ENCODE measurements at places on chromosomes 3 and 15.
A peak's percentile ranks its signal among the peaks of the same experiment; 100 is the strongest.

DNA sequence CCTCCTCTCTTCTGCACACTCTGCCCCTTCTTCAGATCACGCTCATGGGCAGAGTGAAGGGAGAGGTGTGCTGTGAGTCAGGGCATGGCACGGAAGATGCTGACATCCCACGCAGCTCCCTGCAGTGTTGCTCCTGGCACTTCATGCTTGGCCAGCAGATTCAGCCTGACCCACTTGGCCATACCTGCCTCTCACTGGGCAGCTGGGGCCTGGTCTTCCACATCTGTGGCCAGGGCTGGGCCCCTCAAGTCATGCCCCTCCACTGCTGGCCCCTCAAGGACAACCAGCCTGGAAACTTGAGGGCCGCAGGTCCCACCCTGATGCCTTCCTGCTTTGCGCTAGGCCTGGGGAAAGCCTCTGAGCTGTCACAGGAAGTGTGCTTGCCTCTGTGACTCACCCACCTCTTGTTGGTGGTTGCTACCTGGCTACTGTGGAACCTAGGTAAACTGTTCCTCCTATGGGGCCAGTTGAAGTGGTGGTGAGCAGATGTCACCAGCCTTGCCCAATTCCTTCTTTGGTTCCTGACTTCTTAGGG, 48.7 kb downstream of the BSN start:
- peak; percentile 56 for DNase-seq

DNA sequence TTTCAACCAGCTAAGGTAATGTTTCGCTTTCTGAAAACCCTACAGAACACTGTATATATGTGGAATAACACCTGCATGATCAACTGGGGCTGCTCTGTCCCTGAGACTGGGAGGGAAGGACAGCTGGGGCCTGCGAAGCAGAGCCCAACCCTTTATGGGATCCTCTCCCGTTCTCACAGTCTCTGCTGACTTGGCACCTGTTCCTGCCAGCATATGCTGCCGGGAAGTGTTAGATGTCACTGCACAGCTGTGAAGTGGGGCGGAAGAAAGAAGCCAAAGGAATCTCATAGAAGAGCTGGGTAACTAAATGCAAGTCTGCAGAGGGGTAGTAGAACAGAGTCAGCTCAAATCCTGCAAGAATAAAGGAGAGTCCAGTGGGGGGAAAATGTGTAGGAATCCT, 29.6 kb downstream of the LRRC3B start:
- DNase-seq: no peak

GRCh38 chr15:30072630-30073029, 10.1 kb upstream of the GOLGA8J start:
- DNase-seq: no peak

DNA sequence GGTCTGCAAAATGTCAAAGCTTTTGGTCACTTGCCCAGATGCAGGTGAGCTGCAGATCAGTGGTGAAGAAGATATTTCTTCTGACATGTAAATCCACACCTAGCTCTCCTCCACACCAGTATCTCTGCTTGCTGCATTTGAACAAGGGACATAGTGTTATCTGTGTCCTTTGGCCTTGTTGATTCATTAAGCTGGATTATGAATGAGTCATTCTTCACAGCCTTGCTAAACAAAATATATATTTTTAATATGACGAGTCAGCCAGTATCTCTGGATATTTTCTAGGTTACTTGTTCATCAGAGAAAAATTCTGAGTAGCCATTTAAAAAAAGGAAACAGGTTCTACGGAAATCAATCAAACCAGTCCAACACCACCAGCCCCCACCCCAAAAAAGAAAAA, 190.6 kb upstream of the ADAMTS9 start:
- DNase-seq: no peak

- DNase-seq: no peak
Measured at GRCh38 chr3:110901536-110901935, 170.1 kb upstream of the NECTIN3 start.

- no peak for DNase-seq
Measured at GRCh38 chr3:112546216-112546759, 15.5 kb downstream of the ATG3 start.

GRCh38 chr3:150447084-150447483, 39.0 kb downstream of the TSC22D2 start:
- no peak for DNase-seq

GRCh38 chr15:98953000-98953787, 54.4 kb downstream of the PGPEP1L start:
- no peak for DNase-seq

DNA sequence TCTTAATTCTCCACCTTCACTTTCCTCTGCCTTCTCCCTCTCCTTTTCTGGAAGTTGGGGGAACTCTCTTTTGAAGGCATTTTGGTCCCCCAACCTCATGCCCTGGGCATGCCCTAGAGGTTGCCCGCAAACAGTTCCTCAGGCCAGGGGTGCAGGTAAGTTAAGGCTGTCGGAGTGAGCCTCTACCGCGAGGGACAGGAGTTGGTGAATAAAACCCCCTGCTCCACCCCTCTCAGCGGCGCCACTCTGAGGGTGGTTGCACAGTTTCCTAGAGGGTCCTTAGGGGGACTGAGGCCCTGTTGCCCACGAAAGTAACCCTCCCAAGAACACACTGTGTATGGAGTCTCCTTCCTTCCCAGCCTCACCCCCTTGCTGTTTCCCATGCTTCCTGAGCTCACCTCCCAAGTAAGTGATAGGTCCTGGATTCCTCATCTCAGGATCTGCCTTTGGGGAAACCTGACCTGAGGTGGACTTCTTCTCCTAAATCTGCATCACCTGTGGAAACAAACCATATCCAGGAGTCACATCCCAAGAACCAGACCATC, 23.1 kb upstream of the THSD4 start:
- no peak for DNase-seq

- no peak for DNase-seq
Measured at GRCh38 chr15:34693053-34693744, 61.6 kb downstream of the GJD2 start.

GRCh38 chr3:32837789-32838188, 20.0 kb downstream of the TRIM71 start:
- DNase-seq: no peak

- DNase-seq: no peak
Measured at GRCh38 chr3:193229851-193230420, 11.1 kb upstream of the PLAAT1 start.

DNA sequence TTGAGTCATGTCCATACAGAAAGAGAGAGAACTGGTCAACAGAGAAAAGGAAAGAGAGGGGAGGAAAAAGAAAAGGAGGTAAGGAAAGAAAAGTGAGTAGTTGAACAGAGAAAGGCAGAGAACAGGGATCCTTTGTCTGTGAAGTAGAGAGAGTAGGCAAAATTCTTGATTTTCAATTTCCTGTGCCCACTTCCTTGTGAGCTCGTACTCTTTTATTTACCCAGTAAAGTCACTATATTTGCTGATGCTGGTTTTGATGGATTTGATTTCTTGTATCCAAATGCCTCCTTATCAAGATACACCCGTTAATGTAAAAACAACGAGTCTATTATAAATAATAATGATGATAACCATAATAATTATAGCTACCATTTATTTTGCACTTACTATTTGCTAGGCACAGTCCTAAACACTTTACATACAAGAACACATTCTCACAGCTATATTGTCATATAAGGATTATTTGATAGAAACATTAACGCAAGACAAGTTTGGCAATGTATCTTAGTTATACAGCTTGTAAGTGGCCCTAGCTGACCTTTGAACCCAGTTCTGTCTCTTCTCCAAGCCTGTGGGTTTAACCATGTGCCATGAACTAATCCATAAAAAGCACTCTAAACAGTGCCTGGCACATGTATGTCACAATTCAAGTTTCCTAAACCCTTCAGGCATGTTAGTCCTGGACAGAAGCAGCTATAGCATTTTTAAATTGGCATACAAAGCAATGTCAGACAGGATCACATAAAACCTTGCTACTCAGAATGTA, 6.7 kb upstream of the P2RY1 start:
- no peak for DNase-seq

GRCh38 chr3:12560505-12561190, 3.8 kb downstream of the MKRN2 start:
- DNase-seq: no peak

GRCh38 chr3:14154895-14155440, 23.4 kb downstream of the XPC start:
- DNase-seq: no peak

- no peak for DNase-seq
Measured at GRCh38 chr15:89665449-89666181, 10.3 kb upstream of the KIF7 start.

DNA sequence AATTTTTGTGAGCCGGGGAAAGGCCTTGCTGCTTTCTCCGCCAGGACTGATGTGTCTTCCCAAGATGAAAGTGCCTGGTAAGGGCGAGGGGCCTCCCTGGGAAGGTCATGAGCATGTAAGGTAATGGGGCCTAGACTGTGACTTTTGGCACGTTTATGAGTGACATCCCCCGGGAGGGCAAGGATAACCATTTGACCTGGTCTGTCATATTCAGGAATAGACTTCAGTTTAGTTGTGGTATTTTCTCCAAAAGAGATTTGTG, 631 bp upstream of the CNBP start:
- DNase-seq: no peak

DNA sequence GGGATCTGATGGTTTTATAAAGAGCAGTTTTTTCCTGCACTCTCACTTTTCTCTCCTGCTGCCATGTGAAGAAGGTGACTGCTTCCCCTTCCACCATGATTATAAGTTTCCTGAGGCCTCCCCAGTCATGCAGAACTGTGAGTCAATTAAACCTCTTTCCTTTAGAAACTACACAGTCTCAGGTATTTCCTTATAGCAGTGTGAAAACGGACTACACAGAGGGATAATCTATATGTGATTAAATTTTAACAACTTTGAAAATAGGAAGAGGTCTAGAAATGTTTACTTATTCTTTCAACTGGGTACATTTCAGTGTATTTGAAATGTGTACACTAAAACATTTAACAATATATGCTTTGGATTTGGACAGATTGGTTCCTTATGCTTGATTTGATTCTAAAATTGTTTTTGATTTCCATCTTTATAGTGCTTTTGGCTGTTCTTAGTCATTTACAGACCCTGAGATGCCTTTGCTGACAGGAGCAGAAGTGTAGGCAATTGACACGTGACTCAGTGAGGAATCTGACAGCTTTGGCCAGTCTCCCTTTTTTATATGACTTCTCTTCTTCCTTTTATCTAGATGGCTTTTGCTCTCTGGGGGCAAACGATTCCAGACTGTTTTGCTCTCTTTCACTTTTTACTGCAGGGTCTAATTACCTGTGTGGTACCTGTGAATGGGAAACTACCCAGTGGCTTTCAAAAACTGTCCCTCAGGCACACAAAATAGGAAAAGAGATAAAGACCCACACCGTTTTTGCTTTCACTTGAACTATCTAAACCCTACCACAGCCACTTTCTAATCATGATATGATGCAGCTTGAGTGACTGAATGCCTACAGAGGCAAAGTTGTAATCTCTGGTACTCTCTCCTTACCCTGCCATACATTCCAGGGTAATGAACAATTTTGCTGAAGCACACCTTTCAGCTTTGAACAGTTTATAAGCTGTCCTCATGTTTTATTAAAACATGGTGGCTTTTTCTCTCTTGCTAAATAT, 422.6 kb downstream of the ROBO1 start:
- DNase-seq: no peak

GRCh38 chr3:24363242-24363641, 131.4 kb downstream of the THRB start:
- DNase-seq: no peak

DNA sequence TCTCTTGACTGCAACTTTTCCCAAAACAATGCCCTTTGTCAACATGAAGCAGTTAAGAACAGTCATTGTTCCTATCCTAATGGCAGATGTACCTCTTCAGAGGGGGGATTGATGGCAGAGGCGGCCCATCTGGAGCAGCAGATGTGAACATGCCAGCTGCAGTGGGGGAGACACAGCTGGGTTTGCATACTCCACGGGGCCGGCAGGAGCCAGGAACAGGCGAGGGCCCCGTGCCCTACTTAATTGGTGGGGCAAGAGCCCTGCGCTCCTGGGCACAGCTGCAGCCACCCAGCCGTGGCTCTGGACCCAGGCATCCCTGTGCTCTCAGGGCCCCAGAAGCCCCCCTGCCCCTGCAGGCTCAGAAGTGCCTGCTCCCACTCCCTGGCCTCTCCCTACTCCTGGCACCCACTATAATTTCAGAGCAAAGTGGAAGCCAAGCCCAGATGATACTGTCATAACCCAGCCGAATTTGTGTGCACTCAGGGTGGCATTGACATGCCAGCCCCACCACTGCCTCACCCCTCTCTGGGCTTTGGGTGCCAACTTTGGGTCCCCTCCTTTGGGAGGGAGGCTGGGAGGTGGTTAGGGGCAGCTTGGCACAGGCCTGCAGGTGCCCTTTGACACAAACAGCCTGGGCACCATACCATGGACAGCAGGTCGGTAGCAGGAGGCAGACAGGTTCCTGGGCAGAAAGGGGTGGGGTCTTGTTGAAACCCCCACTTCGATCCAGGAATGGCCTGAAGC, 34.6 kb downstream of the ROPN1B start:
- no peak for DNase-seq

DNA sequence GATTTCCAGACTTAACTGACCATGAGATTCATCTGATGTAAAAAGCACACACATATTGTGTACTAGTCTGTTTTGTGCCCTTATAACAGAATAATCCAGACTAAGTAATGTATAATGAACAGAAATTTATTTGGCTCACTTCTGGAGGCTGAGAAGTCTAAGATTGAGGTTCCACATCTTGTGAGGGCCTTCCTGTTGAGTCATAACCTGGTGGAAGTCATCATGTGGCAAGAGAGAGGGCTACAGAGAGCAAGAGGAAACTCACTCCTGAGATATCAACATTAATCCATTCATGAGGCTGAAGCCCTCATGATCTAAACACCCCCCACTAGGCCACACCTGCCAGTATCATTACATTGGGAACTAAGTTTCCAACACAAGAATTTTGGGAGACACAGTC, 977.6 kb downstream of the MCTP2 start:
- DNase-seq: no peak

GRCh38 chr15:92772626-92773244, 117.2 kb upstream of the FAM174B start:
- no peak for DNase-seq

GRCh38 chr15:40229956-40230355, 8.9 kb upstream of the PAK6 start:
- DNase-seq: no peak

DNA sequence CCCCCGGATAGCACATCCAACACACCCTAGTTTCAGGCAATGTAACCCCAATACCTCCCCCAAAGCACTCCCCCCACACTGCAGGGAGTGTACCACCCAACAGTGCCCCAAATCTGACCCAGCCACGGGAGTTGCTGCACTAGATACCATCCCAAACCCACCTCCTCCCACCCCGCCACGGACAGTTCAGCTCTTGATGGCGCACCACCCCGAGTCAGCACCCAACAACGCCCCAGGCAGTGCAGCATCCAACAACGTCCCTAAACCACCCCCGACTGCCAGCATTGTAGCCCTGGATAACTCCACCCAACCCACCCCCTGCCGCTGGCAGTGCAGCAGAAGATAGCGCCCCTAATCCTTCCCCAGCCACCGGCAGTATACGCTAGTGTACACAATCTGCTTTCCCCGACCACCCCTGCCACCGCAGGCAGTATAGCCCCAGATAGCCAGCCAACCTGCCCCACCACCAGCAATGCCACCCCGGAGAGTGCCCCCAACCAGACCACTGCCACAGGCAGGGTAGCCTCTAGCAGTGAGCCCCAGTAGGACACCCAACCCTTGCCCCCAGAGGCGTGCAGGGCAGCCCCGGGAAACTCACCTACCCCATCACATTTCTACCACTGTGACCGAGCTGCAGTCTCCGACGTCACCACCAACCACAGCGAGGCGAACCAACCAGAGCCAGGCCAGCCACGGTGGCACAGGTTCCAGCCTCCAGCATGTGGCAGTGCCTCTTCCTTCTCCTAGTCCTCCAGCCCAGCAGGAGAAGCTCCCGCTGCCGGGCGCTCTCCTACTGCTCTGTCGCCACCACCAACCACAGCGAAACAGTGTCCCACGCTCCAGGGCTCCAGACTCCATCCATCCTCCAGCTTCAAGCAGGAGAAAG, 178.1 kb downstream of the POTEB3 start:
- DNase-seq: peak; percentile 2
